ENCODE measurements at places on chromosomes 11 and 22.
A peak's percentile ranks its signal among the peaks of the same experiment; 100 is the strongest.

GRCh38 chr11:123391646-123392348, 38.3 kb upstream of the GRAMD1B start:
- no peak for DNase-seq

- no peak for DNase-seq
Measured at GRCh38 chr11:37905707-37906417, 1307.8 kb upstream of the RAG2 start.

DNA sequence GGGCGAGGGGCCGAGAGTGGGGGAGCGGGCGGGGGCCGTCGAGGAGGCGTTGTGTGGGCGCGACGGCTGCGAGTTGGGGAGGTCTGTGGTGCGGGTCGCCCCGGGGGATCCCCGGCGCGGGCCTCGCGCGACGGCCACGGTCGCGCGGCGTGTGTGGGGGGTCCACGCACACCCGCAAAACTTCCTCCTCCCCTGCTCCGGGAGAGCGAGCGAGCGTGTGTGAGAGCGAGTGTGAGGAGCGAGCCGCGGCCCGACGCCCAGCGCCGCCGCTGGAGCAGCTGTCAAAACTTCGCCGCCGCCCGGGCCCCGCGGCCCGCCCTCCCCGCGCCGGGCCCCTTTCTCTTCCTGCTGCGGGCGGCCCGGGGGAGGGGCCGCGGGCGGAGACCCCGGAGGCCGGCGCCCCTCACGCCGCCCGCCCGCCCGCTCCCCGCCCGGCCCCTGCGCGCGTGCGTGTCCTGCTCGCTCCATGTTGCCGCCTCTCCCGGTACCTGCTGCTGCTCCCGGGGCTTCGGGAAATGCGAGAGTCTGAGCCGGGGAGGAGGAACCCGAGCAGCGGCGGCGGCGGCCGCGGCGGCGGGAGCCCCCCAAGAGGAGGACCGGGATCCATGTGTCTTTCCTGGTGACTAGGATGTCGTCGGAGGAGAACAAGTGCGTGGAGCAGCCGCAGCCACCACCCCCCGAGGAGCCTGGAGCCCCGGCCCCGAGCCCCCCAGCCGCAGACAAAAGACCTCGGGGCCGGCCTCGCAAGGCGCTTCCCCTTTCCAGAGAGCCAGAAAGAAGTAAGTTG, 9.0 kb upstream of the CCT8L2 start:
- no peak for DNase-seq

- no peak for DNase-seq
Measured at GRCh38 chr11:72411623-72412419, 22.5 kb downstream of the CLPB start.

GRCh38 chr11:122030286-122030685, 85.7 kb downstream of the BLID start:
- DNase-seq, result no peak

DNA sequence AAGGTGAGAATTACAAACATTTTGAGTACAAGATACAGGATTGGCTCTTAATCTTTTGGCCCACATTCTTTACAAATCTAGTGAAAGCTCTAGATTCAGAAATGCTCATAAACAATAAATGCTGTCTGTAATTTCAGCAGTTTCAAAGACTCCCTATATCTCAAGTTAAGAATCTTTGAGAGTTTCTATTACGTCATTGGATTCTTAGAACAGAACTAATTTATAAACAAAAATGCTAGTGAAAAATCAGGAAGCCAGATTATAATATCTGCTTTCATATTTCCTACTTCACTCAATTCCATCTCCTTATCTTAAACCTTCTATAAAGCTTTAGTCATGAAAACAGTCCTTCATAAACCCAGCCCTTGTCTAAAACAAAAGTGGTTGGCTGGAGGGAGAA, 32.1 kb downstream of the CTSC start:
- no peak for DNase-seq

- no peak for DNase-seq
Measured at GRCh38 chr22:43740587-43741270, 71.4 kb downstream of the EFCAB6 start.

- peak; percentile 72 for DNase-seq
Measured at GRCh38 chr11:95338430-95338991, 107.5 kb upstream of the SESN3 start.

DNA sequence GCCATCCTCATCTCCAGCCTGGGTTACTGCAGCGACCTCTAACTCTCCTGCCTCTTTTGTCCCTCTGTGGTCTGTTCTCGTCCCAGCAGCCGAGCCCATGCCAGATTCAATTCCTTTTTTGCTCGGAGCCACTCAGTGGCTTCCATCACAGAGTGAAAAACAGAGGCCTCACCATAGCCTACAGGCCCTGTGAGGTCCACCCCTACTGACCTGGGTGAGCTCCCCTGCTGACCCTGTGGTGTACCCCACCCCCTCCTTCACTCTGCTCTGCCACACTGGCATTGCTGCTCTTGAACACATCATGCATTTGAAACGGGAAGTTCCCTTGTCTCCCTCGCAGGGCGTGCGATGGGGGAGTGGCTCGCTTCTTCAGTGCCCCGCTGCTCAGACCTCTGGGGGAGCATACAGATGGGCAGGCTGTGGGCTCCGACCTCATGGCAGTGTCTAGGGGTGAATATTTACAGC, 2.1 kb downstream of the AIP start:
- DNase-seq, result no peak

- no peak for DNase-seq
Measured at GRCh38 chr22:27097506-27097905, 440.1 kb downstream of the MIAT start.

- no peak for DNase-seq
Measured at GRCh38 chr11:45392154-45392553, 106.0 kb upstream of the SYT13 start.

GRCh38 chr22:41429232-41429950, 17.2 kb downstream of the TOB2 start:
- DNase-seq, result no peak

GRCh38 chr11:62719302-62719978, 7.8 kb downstream of the HNRNPUL2 start:
- no peak for DNase-seq

DNA sequence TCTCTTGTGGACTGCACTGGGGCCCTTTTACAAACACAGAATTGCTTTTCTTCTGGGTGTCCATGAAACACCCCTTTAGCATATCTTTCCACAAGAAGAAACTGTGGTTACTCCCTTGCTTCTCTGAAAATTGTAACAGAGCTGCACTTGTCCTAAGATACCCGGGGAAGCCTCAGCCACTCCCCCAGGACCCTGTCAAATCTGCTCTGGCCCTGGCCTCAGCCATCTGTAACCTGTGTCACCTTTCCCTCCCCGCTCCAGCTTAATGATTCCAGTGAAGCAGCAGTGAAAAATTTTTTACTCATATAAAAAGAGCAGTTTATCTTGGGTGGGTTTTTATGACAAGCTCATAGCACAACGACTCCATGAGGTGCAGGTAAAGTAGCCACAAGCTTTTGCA, 3.4 kb upstream of the DUSP18 start:
- no peak for DNase-seq

DNA sequence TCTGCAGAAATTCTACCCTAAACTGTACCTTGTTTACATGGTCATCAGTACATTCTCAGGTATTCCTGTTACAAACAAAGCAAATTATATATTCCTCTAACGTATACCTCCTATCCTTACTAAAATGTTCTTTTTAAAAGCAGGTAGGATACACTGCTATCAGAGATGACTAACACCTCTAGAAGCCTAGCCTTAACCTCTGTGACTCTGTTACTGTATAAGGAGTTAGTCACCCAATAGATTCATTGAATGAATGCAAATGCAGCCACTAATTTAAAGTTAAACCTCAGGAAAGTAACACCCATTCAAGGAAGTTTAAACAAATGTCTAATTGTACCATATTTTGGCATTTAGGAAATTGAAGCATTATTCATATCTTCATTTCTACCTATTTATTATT, 82.2 kb downstream of the FCHSD2 start:
- no peak for DNase-seq

- peak; percentile 45 for DNase-seq
Measured at GRCh38 chr11:77109236-77110019, 6.8 kb downstream of the OMP start.

- no peak for DNase-seq
Measured at GRCh38 chr22:32218470-32218869, 13.6 kb upstream of the RFPL2 start.

DNA sequence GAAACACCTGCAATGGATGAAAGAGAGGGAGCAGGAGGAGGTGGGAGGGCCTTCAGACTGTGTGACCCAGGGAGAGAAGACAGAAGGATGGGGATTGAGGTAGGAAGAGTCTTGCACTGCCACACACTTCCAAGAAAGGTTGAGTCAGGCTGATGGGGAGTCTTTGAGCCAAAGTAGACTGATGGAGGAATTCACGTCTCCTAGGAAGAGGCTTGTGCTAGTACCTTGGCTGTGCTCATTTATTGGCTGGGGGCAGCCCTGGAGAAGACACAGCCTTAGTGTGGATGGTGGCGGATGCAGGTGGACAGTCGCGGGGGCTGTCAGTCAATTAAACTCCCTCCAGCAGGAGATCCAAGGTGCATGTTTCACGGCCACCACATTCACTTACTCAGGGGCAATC, 16.2 kb upstream of the ACCSL start:
- no peak for DNase-seq

GRCh38 chr11:34454308-34455032, 15.7 kb downstream of the CAT start:
- DNase-seq, result no peak

DNA sequence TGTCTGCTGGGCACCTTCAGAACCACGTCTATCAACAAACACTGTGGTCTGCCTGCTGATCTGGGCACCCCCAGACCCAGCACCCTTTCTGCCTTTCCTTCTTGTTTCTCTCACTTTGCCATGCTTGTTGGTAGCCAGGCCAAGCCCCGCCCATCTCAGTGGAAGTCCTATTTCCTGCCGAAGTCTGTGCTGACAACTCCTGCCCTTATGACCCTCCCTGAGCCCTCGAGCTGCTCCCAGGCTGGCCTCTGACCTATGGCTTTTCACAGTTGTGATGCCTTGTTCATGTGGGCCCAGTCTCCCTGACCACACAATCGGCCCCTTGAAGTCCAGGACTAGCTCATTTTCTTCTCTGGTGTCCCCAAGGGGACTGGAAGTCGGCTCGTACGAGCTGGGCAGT, 132.1 kb downstream of the DSCAML1 start:
- no peak for DNase-seq

DNA sequence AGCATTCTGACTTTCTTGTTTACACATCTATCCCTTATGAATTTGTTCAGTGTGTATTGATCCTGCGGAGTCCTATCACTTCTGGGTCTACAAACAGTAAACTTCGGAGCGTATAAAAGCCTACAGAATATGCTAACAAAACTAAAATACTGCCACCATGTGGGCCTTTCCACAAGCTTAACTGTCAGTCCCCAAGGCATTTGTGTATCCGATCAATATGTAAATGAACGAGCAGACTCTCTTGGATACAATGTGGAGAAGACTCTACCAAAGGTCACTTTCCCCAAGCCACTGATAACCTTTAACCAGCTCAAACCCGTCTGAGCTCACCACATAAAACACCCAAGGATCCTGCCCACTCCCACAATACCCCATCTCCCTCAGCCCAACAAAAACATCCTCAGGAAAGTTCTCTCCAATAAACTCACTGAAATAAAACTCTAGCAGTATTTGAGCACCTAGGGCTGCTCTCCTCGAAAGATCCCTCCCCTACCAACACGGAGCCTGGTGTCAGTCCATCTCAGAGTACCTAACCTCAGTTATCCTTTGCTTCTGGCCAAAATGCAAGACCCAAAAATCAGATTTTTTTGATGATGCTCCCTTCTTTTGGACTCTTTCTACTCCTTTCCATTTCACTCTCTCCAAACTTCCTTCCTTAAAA, 17.8 kb downstream of the ADA2 start:
- peak; percentile 59 for DNase-seq

GRCh38 chr11:70024036-70024772, 53.9 kb upstream of the ANO1 start:
- no peak for DNase-seq

DNA sequence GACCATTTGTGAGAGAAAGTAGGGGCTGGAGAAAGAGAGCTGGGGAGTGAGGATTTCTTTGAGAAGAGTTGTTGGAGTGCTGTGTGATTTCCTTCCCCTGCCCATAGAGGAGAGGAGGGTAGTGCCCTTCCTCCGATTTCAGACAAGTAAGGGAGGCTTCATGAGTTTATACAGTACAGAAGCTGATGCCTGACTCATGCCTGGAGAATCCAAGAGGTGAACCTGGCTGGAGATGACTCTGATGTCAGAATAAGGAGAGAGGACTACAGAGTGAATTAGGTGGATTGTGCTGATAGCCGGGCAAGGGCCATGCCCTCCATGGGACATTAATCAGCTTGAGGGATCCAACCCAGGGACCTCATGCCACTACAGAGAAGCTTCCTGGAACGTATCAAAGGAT, 91.6 kb downstream of the FAR1 start:
- DNase-seq, result no peak

GRCh38 chr11:1358286-1358685, 31.4 kb upstream of the BRSK2 start:
- DNase-seq, result no peak

- no peak for DNase-seq
Measured at GRCh38 chr11:45621588-45621987, 43.8 kb downstream of the CHST1 start.

DNA sequence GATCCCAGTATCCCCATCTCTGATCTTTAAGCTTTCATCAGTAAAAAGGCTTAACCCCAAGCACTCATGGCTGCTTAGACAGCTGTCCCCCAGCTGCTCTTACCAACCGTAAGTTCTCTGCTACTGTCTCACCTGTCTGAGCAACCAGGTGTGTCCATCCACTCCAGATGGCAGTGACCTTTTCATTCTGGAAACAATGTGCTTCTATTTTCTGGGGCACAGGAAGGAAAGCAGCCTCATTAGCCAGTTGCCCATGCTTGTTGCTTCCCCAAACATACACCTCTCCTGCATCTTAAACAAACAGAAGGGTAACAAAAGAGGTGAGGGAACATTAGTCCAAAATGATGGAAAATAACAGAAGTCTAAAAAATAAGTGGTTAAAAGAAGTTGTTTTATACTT, 24.4 kb downstream of the SERGEF start:
- no peak for DNase-seq

DNA sequence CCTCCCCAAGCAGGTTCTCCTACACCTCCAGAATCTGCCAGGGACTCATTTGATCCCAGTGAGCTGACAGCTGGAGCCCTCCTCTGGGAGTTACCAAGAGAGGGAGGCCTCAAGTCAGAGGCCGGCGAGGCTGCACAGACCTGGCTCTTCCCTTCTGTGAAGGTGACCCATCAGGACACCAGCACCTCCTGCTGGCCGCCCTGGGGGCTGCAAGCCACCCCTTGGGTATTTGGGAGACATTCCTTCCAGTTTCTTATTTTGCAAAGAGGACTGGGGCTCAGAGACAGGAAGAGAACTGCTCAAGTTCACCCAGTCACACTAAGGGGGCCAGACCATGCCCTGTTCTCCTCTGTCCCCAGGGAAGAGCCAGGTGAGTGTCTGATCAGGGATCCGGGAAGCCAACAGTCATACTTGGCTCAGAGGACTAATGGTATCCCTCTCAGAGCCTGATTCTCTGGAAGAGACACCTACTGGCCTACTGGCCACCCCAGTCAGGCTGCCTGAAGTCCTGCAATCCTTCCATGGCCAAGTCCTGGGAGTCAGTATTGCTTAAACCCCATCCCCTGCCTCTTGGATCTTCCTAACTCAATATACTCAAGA, 40.5 kb upstream of the RIC3 start:
- DNase-seq, result no peak

- DNase-seq, result peak; percentile 93
Measured at GRCh38 chr11:8099291-8099899, 18.4 kb downstream of the TUB start.
